ENCODE measurements at places on chromosomes 4 and X.

DNA sequence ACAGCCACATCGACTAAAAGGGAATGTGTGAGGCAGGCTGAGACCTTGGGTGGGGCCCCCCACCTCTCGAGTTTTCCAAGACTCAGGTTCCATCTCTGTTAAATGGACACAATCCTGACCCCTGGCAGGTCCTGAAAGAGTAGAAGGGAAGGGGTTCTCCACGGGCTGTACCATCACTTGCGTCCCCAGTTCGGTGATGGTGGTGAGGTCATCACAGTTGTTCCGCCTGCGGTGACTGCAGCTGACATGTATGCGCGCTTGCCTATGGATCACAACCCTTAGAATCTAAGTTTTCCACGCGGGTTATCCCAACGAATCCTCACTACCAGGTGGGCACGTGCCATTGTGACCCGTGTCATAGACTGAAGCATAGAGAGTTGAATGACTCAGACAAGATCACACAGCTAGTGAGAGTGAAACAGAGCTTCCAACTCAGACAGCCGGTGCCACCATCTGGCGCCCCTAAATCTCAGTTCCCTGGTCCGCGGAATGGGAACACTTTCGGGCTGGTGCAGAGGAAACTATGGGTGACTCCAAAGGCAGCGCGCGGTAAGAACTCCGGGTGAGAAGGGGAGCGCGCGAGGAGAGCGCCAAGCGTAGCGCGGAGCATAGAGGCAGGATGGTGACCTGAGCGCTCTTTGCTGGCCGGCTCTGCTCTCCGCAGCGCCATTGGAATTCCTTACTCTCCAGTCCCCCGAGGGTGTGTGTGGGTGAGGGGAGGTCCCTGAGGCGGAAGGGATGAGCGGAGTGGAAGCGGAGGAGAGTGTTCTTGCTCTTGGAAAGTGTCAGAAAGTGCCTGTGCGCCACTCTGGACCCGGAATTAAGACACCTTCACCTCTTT lies 10.5 kb downstream of the MSX1 start:
- DNase-seq = no peak

DNA sequence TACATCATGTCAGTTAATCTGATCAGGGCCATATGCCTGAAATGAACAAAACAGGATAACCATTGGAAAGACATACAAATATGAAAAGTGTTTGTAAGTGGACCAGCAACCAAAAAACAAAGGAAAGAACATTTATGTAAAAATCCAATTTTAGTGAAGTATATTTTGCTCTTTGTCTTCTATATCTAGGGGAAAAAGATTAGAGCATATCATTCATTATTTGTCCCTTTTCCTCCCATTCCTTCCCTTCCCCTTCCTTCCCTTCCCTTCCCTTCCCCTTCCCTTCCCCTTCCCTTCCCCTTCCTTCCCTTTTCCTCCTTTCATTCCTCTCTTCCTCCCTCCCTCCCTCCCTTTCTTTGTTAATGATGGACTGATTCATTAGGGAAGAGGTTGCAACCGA lies 1.8 kb upstream of the GNRHR start:
- no peak for DNase-seq

GRCh38 chrX:153517946-153518834 lies 748 bp downstream of the ATP2B3 start:
- no peak for DNase-seq

DNA sequence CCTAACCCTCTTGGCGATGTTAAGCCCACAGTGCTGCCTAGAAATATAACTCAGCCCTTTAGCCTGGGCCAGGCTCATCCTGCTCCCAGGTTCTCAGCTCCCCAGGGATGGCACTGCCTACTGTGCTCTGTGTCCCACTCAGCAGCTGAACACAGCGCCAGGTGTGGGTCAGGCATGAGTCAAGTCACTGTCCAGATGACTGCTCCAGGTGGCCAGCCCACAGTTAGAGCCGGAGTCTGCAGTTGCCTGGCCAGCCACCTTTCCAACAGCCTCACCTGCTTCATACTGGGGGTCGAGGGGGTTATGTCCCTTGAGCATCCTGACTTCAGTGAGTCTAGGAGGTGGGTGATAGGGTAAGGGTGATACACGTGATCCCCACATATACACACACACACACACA lies 48.4 kb downstream of the TBC1D14 start:
- DNase-seq = no peak

DNA sequence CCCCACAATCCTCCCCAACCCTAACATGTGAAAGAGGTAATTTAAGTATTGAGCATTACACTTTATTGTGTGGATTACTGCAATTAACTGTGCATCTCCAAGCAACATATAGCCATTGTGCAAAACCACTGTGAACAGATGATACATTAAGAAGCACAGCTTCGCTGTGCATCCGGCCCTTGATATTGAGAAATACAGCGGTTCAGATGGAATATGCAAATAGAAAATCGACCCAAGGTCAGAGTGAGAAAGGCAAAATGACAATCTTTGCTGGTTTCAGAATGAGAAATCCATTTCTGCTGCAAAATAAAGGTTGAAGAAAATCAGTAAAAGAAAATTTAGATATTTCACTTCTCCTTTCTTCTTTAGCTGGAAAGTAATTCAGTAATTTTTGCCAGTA lies 805.9 kb upstream of the GRID2 start:
- DNase-seq = no peak

DNA sequence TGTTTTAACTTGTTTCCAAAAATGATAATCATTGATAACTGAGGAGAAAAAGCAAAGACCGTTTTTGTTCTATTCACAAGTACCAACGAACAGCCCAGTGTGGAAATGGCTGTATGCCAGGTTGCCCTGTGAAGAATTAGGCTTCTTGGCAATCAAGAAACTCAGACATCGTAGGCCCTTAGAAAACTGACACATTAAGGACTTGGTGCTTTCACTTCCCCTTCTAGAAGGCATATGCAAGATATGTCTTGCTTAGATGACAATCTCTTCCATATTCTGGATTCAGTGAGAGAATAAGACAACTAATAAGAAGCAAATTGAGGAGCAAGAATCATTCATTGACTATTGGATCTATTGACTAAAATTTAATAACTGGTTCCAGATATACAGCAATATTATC lies 56.6 kb downstream of the ANAPC10 start:
- no peak for DNase-seq

GRCh38 chr4:67871867-67872266 lies 11.9 kb downstream of the TMPRSS11D start:
- peak; percentile 3 for DNase-seq

DNA sequence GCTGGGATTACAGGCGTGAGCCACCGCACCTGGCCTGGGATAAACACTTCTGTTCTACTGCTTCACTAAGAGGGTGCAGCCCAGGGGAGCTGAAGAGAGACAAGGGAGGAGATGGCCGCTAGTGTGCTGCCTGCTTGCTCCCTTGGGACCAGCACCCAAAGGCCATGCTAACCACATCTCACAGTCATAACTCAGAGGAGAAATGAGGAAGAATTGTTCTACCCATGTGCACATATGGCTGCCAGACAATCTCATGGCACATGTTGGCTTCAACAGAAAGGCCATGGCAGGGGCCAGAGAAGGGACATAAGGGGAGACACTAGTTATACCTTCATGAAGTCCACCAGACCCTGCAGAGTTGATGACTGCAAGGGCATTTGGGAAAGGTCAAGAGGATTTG lies 22.4 kb downstream of the CLDN22 start:
- DNase-seq = no peak

DNA sequence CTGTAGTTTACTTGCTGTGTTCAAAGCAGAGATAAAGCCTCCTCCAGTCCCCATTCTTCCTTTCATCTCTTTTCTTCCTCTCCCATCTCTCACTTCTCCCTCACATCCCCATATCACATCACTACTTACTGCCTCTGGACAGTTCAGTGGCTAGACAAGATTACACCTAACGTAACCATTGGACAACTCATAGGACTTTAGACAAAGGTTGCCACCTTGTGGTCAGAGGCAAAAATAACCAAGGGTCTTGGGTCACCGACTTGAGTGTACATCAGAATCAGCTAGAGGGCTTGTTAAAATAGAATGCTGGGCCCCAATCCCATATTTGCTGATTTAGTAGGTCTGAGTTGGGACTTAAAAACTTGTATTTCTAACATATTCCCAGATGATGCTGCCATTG lies 109.3 kb upstream of the DGKK start:
- peak; percentile 80 for DNase-seq

- DNase-seq = no peak
These were observed 15.2 kb downstream of the GUCY1B1 start for GRCh38 chr4:155774033-155774432.

DNA sequence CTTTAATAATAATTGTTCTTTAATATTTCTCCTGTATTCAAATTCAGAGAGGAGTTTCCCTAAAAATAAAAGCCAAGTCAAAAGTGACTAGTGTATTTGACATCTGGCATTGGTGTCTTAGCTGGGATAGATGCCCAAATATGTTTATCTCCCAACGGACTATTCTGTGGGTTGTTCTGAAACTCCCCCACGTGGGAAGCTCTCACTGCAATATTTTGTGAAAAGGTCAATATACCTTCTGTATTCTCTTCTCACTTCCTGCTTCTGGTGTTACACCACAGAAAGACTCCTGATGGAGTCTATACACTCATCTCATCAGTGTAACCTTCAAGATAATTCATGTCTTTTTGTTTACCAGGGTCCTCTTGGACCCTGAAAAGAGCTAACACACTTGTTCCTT lies 2052.8 kb upstream of the TENM3 start:
- no peak for DNase-seq

DNA sequence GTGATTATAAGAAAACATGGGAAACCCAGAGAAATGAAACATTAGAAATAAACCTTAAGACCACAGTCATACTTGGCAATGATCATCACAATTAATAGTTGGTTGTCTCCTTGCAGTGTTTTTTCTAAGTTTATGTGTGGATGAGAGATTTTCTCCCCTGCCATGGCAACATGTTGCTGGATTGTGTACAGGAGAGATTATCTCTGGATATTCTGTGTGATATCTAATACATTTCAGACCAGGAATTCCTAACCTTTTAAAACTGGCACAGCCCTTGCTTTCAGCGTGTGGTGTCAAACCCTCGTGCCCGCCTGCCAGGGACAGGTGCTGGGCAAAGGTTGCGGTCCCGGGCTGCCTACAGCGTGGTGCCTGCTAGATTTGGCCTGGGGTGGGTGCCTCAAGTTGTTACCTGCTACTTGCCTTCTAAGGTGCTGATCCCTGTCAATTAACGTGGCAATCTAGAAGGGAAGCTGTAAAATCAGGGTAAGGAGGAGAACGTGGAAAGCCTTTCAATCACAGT lies 100.5 kb downstream of the TMEM131L start:
- no peak for DNase-seq

GRCh38 chr4:87388901-87389300 lies 2.1 kb downstream of the HSD17B11 start:
- DNase-seq = no peak

DNA sequence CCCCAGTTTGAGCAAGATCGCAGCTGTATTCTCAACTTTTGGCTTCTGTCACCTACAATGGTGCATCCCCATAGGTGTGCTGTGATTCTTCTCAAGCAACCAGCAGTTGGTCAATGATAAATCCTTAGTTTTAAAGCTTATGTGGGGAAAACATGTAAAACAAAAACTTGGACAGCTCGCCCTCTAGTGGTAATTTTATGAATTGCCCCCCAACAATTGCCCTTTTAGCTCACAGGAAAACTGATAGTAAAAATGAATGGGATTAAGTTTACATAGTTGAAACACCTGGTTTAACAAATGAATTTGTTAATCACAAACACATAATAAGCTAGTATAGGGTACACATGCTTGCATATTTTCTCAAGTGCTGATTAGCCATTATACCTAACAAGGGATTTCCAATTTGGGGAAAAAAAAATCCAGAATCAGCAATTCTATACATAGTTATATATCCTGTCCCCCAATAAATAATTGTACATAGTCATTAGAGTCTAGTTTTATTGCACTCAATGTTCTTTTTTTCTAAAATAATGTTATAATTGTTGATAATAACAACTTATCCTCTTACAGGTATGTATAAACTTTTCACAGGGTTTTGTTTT lies 30.1 kb downstream of the TEX13A start:
- peak; percentile 8 for DNase-seq

DNA sequence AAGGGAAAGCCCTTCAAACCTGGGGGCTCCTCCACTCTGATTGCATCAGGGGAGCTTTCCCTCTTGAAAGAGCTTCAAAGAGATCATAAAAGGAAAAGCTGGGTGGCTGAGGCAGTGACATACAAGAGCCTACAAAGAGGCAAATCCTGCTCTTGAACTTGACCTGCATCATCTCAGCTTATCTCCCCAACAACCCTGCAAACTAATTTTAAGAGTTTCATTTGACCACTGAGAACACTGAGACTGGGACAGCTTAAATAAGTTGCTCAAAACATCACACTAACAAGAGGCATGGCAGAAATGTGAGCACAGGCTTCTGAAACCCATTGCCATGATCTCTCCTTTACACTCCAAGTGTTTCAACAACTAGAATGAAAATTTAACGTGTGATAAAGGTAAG lies 101.6 kb upstream of the PPARGC1A start:
- DNase-seq = no peak

DNA sequence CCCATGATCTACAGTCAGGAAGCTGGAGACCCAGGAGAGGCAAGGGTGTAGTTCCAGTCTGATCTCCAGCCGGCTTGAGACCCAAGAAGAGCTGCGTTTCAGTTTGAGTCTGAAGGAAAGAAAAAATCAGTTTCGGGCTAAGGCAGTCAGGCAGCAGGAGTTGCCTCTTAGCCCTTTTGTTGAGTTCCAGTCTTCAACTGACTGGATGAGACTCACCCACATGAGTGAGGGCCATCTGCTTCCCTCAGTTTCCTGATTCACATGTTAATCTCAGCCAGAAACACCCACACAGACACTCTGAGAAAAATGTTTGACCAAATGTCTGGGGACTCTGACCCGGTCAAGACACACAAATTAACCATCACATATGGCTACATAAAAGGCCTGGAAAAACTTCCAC lies 73.6 kb upstream of the ELOVL6 start:
- no peak for DNase-seq

GRCh38 chrX:50978920-50979682 lies 68.6 kb downstream of the BMP15 start:
- no peak for DNase-seq

DNA sequence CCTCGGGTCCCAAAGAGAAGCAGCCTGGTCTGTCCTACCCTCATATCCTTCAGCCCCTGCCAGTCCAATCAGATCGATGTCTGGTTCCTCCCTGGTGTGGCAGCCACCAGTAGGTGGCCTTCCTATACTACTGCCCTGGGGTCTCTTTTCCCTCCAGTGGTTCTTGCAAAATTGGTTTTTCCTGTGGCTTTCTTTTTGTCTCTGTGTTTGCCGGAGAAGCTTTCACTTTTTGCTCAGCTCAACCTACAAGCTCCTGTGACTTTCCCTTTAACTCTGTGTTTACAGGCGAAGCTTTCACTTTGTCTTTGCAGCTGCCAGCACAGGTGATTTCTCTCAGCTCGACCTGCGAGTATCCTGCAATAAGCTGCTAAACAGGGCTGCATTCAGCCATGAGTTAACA lies 46.8 kb downstream of the UGT2A3 start:
- no peak for DNase-seq

DNA sequence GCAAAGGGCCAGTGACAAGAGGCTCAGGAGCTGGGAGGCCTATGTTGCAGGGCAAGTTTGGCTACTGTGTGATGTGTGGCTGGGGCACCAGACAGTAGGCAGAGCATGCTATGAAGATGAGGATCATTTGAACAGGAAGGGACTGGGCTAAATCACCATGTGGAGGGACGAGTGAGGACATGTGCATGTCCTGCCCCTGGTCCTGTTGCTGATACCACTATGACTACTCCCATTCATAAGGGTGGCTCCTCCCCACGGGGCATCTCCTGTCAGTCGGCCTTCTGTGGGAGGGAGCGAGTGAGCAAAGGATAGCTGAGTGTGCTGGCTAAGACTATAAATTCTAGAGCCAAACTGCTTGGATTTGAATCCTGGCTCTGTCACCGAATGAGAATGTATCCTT lies 139.2 kb downstream of the TMEM164 start:
- no peak for DNase-seq

GRCh38 chrX:70422851-70423341 lies at the start of gene GDPD2:
Gene GDPD2 (plus strand): TSS chrX:70423314. CDS start chrX:70424985, 1,671 bp downstream.
- peak; percentile 39 for DNase-seq
